ENCODE measurements at places on chromosomes 6 and 20.

- no peak for DNase-seq
Measured at GRCh38 chr6:105645958-105646357, 243.1 kb upstream of the PREP start.

DNA sequence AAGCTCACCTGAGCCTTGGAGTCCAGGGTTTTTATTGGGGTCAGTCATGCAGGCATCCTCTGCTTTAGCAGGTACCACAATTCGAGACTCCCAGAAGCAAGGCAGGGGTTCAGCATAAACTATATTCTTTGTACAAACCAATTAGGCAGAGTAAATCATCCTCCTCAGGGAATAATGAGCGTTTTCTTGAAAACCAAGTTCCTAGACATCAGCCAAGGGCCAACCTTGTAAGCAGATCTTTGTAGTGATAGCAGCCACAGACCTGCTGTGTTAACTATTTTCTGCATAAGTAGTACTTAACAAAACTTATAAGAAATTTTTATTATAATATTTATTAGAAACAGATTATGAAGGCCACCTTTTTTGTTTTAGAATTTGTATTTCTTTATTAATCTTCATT is 74.7 kb downstream of the STXBP5 start:
- DNase-seq = no peak

- no peak for DNase-seq
Measured at GRCh38 chr20:25487306-25487705, 79.8 kb downstream of the GINS1 start.

GRCh38 chr6:125906158-125906998 is 50.2 kb upstream of the HINT3 start:
- peak; percentile 41 for DNase-seq

DNA sequence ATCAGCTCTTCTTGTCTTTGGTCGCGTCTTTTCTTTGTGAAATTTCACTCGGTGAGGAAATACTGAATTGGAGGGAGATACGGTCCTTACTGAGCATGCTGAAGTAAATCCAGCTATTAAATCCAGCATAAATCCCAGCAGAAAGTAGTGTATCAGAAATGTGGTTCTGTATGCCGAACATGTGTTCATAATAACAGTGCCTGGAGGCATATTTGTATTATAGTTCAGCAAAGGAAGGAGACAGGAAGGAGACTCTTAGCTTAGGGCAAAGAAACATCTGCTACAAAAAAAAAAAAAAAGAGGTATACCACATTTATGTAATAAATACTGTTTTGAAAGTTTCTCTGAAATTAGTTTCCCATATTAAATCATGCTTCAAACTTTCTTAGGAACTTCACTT is 211.8 kb downstream of the PLCB4 start:
- no peak for DNase-seq

- DNase-seq = peak; percentile 93
Measured at GRCh38 chr6:3328145-3328544, 69.4 kb downstream of the PSMG4 start.

DNA sequence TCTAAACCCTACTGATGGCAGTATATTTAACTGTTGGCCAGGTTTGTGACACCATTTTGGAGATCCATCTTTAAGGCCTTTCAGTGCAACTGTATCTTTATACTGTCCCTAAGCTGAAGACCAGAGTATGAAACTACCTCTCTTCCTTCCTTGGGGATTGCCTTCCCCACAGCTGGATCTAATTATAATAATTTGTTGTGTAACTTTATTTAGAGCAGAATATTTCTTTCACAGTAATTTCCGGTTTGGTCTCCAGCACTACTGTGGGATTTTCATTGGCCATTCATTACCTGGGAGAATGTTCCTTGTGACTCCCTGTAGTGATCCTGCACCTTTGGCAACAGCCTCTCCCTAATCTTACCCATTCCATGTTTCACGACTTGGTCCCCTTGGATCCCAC is 75.2 kb downstream of the AKAP7 start:
- DNase-seq = no peak

DNA sequence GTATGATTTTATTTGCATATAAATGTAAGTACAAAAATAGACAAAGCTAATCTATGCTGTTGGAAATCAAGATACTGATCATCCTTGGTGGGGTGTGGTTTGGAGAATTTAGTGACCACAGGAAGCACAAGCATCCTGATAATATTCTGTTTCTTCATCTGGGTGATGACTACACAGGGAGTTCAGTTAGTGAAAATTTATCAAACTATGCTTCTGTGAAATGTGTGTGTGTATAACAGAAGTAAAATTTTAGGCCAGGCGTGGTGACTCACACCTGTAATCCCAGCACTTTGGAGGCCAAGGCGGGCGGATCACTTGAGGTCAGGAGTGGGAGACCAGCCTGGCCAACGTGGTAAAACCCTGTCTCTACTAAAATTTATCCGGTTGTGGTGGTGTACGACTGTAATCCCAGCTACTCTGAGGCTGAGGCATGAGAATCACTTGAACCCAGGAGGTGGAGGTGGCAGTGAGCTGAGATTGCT is 20.6 kb downstream of the ENPP3 start:
- DNase-seq = peak; percentile 54

GRCh38 chr6:129163551-129163950 is 280.6 kb downstream of the LAMA2 start:
- DNase-seq = peak; percentile 68

GRCh38 chr6:169833258-169833794 is 81.9 kb downstream of the ERMARD start:
- no peak for DNase-seq

DNA sequence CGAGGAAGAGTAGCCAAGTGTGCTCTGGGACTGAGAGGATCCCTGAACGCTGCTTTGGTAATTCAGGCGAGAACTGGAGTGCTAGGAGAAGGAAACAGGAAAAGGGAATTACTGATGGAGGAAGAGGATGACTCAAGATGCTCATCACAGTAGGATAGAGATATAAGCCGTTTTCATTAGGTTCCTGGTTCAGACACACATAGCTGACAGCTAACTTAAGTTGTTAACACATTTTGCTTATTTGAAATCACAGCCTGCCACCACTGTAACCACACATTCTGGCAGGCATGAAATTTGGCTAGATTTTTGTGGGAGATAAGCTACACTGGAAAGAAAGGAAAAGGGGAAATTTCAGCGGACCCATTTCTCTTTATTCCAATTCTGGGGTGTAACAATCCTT is 138.2 kb upstream of the SLC22A16 start:
- no peak for DNase-seq

GRCh38 chr6:28597924-28598722 is 72.4 kb downstream of the GPX5 start:
- peak; percentile 22 for DNase-seq

DNA sequence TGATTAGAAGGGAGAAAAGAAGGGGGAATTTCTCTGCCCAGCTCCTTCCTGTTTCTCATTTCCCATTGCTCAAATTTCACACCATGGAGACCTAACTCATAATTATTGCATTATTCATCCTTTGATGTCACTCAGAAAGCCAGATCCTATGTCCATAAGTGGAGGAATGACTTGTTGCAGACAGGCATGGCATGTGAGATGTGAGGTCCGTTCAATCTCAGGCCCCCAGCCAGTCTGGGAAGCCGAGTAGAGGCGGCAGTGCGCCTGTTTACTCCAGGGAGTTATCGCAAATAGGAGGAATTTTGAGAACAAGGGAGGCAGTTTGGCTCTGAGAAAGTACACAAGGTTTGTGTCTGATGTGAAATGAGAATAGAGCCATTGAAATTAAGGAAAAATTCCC is 26.9 kb upstream of the MOCS1 start:
- no peak for DNase-seq

- DNase-seq = peak; percentile 73
Measured at GRCh38 chr6:6724539-6725467, 136.3 kb downstream of the LY86 start.

- DNase-seq = peak; percentile 9
Measured at GRCh38 chr6:7827142-7827541, 83.4 kb downstream of the TXNDC5 start.

GRCh38 chr6:130513770-130514169 is 148.0 kb downstream of the TMEM200A start:
- peak; percentile 73 for DNase-seq

DNA sequence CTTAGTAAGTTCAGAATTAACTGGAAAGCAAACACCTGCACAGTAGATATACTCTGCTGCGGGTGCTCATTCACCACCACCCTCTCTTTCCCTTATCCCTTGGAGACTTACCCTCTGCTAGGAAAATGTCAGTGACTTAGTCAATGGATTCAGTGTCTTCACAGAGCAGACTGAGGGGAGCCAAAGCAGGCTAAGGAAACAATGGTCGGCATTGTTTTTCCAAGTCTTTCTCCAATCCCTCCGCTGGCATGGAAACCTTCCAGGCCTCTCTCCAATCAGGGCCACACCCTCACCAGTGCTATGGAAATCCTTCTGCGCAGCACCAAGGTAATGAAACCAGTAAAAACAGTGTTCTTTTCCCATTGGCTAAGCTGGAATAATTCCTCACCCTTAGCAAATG is 531.2 kb downstream of the TFAP2B start:
- DNase-seq = no peak

- peak; percentile 73 for DNase-seq
Measured at GRCh38 chr6:21228411-21228810, 365.1 kb upstream of the SOX4 start.

GRCh38 chr20:53336892-53337291 is 256.7 kb downstream of the ZNF217 start:
- DNase-seq = no peak
